ENCODE measurements at places on chromosomes 7 and 10.

GRCh38 chr10:6470894-6471618, 109.0 kb downstream of the PRKCQ start:
- no peak for DNase-seq

GRCh38 chr7:21507627-21508343, 35.1 kb upstream of the DNAH11 start:
- DNase-seq = peak; percentile 69

GRCh38 chr7:33789871-33790630, 115.3 kb upstream of the BMPER start:
- no peak for DNase-seq

DNA sequence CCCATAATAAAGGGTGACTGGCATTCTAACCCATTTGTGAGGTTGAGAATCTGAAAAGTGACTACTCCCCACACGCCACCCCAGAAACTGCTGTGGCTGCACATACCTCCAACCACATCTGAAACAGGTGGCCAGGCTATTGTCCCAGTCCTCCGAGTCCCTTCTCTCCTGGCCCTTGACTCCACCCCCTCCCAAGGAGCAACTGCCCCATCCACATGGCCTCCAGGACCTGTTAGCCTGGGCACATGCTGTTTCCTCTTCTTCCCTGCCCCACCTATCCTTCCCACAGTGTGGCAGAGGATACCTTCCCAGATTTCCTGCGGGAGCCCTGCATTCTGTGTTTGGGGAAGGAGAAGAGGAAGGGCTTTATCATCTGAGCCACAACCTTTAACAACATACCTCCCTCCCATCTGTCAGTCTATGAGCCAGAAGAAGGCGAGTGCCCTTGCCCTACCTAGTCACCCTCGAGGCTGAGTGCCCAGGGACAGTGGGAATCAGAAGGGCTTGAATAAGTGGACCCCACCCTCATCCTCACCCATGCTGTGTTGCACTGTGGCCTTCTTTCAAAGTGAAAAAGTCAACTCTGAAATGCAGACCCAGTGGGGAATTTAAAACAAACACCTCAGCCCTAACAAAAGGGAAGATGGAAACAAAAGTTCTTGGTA, 11.9 kb downstream of the STEAP1B start:
- no peak for DNase-seq

DNA sequence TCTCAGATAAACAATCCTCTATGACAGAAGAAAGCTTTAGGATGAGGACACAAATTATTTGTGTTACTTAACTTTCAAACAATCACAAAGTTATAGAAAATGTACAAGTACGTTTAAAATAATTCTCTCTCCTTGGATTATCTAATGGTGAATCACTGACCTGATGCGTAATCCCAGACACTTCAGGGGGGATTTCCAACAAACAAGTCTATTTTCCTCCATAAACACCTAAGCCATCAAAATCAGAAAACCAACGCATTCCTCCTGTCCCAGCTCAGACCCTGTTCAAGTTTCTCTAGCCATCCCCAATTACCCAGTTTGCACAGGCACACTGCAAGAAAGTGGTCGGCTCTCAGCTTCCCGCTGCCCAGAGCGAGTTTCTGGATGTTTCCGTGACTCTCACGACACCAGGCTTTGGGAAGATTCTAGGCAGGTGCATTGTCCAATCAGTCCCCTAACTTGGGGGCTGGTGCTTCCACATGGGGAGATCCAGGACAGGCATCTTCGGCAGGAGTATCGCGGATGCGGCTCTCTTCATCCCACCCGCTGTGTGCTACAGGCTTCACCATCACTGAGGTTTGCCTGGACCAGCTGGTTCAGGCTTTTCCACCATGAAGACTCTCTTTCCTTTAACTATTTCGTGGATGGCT, 200.0 kb downstream of the ZMYND11 start:
- DNase-seq = no peak
